Stimulated activated CD8-positive, alpha-beta memory T cell treated with anti-CD3 and anti-CD28 coated beads, Interleukin-7, amount 100 ng/mL, for 24 hours (primary cell): ENCODE measurements at places on chromosomes 12 and 14.

DNA sequence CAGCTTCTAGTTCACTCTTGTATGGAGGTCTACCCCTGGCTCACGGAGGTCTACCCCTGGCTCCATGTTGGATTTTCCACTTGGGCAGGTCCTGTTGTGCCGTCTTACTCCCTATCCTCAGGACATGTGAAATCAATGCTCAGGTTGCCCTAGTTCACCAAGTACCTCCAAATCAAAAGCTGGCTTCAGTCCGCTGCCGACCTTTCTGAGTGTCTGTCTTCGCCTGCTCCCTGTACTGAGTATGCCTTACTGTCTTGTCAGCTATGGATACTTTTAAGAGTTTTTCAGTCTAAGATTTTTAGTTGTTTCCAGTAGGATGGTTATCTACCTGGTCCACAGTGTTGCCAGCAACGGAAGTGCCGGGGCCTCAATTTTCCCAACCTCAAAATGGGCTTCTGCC, 40.1 kb upstream of the BCL11B start:
- no peak for DNase-seq

GRCh38 chr12:107092669-107093416, 506 bp downstream of the CRY1 start:
- DNase-seq: peak; percentile 46

DNA sequence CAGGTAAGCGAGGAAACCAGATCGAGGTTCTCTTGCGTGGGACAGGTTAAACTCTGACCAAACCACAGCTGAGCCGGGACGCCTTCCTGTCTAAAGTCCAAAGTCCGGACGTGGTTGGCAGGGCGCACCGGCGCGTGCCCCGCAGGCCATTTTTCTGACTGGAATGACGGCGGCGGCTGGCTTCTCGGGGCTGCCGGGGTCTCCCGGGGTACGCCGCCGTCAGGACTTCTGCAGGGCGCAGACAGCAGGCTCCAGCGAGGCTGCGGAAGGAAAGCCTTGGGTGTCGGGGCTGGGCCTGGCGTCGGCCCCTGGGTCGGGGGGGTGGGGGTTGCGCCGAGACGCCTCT, 32.8 kb downstream of the MIA2 start:
- peak; percentile 11 for DNase-seq

GRCh38 chr12:52971679-52972329, 22.9 kb downstream of the KRT18 start:
- DNase-seq: no peak

- no peak for DNase-seq
These were observed 4.6 kb upstream of the LEMD3 start for GRCh38 chr12:65164774-65165173.

GRCh38 chr12:116408489-116409250, 131.2 kb upstream of the MED13L start:
- no peak for DNase-seq

DNA sequence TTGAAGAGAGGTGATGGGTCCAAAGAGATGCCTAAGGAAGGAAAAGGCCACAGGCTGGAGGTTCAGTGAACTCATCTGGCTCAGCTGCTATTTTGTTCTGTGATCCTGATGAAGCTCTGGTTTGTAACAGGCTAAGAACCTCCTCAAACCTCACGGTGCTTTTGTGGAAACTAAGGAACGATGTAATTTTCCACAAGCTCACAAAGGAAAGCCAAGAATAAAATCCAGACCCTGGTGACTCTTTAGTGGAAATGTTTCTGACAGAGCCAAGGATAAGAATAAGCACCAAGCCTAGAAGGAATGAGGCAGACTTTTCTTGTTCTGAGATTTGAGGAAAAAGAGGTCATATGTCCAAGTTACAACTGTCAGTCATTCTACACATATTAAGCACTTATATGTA, 93.6 kb downstream of the SLC24A4 start:
- DNase-seq: no peak

DNA sequence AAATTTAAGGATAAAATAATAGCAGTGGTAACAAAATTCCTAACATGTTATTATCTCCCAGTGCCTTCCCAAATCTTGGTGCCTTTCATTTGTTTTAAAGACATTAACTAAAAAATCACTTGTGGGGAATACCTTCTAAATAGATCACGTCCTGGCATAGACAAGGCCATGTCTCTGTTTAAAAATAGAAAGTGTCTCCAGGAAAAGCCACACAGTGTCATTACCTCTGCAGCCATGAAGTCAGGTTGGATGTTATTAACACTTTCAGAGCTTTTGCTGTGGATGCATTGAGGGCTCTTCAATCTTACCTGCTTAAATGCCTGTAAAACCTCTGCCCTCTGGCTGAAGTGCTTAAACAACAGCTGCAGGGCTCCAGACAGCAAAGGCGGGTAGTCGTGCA, 211.1 kb downstream of the ITPR2 start:
- DNase-seq: no peak

DNA sequence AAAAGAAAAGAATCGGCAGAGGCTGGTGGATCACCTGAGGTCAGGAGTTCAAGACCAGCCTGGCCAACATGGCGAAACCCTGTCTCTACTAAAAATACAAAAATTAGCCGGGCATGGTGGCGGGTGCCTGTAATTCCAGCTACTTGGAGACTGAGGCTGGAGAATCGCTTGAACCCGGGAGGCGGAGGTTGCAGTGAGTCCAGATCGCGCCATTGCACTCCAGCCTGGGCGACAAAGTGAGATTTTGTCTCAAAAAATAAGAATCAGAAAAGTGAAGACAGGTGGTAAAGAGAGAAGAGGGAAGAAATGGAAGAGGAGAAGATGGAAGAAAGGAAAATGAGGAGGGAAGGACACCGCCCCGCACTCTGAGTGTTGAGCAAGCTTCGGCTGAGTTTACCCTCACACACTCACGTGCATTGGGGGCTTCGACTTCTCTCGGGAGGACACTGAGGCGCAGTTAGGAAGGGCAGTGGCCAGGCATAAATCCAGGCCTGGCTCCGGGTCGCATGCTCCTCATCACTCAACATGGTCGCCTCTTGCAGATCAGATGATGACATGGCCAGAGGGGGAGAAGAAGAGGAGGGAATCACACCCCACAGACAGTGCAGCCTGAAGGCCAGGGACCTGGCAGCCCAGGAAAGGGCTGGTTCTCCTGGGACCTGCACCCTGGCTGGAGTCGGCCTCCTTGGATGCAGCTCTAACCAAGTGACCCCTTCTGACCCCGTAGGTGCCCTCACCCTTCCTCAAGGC, 61.1 kb downstream of the PRMT8 start:
- DNase-seq: no peak

GRCh38 chr12:105060715-105061378, 23.4 kb downstream of the ALDH1L2 start:
- DNase-seq: no peak

DNA sequence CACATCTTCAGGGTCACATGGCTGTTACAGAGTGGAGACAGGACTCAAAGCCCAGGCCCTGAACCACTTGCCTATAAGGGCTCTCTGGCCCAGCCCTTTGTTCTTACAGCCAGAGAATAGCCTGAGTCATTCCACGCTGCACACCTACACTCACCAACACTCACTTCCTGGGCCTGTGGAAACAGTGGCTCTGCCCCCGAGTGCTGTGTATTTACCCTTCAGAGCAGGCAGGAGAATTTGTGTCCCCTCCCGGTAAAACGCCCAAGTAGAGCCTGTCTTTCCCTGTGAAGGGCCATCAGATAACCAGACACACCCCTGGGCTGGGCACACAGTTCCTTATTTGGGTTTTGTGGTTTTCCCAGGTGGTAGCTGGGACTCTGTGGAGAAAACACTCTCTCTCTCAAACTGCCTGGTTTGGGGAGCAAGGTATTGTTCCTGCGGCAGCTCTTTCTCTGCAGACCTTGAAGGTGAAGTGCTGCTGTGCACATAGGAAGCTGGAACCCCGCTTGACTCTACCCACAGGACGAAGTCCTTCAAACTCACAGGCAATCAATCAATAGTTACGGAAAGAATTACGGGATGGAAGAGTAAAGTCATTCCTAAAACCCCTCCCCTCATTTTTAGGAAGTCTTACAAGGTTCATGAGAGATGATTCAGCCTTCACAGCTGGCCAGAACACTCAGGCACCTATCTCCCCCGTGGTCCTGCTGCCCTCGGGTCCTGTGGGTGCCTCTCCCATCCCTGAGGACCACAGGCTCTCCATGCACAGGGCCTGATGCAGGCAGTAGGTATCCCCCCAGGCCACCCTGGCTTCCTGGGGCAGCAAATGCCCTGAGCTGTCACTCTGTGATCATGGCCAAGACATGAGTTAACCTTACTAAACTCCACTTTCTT, 20.3 kb downstream of the FIGNL2 start:
- peak; percentile 10 for DNase-seq

GRCh38 chr12:108798551-108799221, 58.7 kb downstream of the SSH1 start:
- DNase-seq: no peak

DNA sequence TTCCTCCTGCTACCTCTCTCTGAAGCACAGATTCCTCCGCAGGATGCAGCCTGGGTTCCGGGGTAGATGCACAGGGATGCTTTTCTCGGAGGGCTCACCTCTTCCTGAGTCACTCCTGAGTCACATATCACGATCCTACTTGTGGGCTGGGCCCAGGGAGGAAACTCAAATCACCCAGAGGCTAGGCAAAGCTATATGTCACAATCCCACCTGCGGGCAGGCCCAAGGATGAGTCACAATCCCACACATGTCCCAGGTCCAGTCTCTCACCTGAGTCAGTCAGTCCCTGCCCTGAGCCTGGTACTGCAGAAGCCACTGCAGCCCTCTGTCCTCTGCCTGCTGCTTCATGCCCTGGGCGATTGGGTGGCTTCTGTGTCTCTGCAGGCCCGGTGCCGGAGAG, 149.0 kb upstream of the GSC start:
- DNase-seq: no peak

- DNase-seq: peak; percentile 27
These were observed 55.9 kb downstream of the CCDC92 start for GRCh38 chr12:123916729-123917128.

- DNase-seq: no peak
These were observed 12.6 kb upstream of the CFAP251 start for GRCh38 chr12:121905746-121906145.

DNA sequence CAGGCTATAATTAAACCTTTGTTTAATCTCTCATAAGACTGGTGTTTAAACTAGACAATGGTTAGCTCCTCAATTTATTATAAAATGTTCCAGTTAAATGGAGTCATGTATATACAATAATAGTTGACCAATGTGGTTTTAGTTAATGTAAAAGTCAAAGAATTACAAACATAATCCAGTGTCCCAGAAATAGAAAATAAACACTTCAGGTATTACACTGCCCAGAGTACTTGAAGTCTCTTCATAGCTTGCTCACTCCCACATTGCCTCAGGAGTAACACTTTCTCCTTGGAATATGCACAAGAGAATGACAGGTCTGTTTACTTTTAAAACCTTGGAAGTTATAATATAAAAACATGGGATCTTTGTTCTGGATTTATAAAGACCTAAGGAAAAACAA, 60.5 kb downstream of the SLC38A1 start:
- DNase-seq: no peak

- no peak for DNase-seq
These were observed 101.1 kb upstream of the PLEKHG7 start for GRCh38 chr12:92601680-92602079.

GRCh38 chr14:35897616-35898111, 71.5 kb downstream of the BRMS1L start:
- DNase-seq: no peak

DNA sequence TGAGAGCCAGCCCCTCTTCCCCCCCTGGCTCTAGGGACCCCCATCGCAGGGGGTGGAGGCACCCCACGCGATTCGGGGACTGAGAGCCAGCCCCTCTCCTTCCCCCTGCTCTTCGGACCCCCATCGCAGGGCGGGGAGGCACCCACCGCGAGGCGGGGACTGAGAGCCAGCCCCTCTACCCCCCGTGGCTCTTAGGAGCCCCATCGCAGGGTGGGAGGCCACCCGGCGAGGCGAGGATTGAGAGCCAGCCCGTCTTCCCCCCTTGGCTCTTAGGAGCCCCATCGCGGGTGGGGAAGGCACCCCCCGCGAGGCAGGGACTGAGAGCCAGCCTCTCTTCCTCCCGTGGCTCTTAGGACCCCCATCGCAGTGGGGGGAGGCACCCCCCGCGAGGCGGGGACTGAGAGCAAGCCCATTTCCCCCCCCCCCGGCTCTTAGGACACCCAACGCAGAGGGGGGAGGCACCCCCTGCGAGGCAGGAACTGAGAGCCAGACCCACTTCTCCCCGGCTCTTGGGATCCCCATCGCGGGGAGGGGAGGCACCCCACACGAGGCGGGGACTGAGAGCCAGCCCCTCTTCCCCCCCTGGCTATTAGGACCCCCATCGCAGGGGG, 45.6 kb downstream of the DDX11 start:
- DNase-seq: no peak

GRCh38 chr12:20474443-20474842, 106.1 kb downstream of the PDE3A start:
- no peak for DNase-seq

GRCh38 chr12:10126413-10126812, 3.6 kb downstream of the CLEC7A start:
- DNase-seq: no peak

DNA sequence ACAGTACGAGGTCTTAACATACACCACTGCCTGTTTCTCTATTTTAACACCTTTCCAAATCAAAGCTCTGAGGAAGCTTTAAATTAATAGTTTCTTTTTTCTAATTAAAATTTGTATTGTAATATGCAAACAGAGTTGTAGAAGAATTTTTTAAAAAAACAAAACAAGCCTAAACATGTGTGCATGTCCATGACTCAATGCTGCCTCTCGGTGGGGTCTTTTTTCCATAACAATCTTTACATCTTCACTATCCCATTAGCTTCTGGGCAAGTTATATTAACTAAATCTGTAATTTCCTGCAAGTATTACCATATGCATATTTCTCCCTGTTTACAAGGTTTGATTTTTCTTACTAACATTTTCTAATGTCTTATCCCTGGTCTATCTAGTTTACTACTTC, 143.9 kb upstream of the NAV3 start:
- no peak for DNase-seq
